ENCODE measurements at places on chromosomes 3 and 15.

- DNase-seq, result no peak
Measured at GRCh38 chr3:150956376-150956775, 16.2 kb downstream of the CLRN1 start.

DNA sequence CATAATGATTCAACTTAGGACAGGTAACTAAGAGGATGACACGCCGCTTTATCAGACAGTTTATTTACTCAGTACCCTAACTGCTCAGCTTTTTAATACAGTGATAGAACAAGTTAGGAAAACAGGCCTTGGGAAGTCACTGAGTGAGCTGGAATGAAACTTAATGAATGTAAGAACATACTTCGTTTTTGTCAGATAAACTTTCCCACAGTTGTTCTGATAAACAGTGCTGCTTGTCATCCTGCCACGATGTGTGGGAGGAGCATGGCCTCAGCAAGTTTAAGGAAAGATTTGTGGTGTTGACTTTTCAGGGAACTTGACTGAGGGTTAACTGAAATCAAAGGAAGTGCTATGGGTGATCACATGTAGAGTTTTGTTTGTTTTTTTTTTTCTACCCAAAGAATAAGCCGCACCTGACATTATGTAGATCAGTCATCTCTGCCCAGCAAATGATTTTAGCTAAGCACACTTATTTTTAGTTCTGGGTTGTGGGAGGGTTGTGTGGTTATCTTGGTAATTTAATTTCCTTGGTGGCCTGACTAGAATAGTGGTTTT is 5.6 kb upstream of the P2RY14 start:
- no peak for DNase-seq

- no peak for DNase-seq
Measured at GRCh38 chr3:98763819-98764418, 779 bp downstream of the ST3GAL6 start.

- DNase-seq, result no peak
Measured at GRCh38 chr15:70471517-70471916, 291.8 kb downstream of the UACA start.

DNA sequence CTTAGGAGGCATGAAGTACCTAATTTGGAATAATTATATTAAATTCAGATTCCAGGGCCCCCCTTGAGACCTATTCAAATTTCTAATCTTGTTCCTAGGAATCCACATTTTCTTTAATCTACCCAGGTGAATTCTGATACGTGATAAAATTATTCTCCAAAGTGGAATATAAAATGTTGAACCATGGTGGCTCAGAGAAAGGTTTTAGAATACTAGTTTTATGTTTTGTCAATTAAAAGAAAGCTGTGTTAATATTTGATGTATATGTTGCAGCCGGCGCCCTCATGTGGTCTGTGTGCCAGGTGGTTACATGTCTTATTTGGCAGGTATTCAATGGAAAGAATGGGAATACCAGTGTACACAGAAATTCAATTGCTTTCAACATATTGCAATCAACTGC is 321.8 kb downstream of the FEZF2 start:
- peak; percentile 28 for DNase-seq

- DNase-seq, result peak; percentile 85
Measured at GRCh38 chr3:167032267-167032876, 347.7 kb downstream of the ZBBX start.

- DNase-seq, result no peak
Measured at GRCh38 chr15:52734329-52734728, 55.1 kb upstream of the ATOSA start.

DNA sequence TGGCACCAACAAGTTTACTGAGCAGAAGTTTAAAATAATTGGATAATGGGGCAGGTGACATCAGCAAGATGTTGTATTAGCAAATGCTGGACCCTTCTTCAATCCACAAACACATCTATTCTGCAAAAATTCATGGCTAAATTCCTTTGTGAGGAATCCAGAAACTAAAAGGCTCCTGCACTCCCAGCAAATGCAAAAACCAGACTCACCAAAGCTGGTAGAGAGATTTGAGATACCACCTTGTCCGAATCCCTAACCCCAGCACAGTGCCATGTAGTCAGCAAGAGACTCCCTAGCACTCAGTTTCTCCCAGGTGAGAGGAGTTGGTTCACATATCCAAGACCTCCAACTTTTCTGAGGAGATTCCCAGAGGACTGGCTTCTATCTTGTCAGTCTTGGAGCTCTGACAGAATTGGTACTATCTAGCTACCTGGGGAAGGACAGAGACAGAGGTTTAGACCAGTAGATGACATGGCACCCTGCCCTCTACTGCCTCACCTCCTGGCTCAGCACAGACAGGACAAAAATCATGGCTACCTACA is 21.8 kb downstream of the GREM1 start:
- no peak for DNase-seq

GRCh38 chr3:51675201-51675611 is 4.2 kb downstream of the TEX264 start:
- no peak for DNase-seq

- DNase-seq, result no peak
Measured at GRCh38 chr3:46947546-46947901, 29.0 kb downstream of the CCDC12 start.
